ENCODE measurements at places on chromosomes 5 and 9. TPM values are rescaled to one million over a fixed set of nuclear protein-coding genes. Genes with fewer than 3 reads are reported as not detected.

NUTM2F gene
- not detected for total RNA-seq

RBM18 gene
- 10.0 TPM for total RNA-seq

MEGF10 gene
- 14.4 TPM for total RNA-seq

CD180 gene
- not detected for total RNA-seq

SLC6A7 gene
- 0.16 TPM for total RNA-seq

RIGI gene
- total RNA-seq = 22.6 TPM

BRINP1 gene
- total RNA-seq = 1.9 TPM

UTP15 gene
- 27.4 TPM for total RNA-seq

UBAP2 gene
- total RNA-seq = 25.6 TPM

STOML2 gene
- total RNA-seq = 117 TPM

Data from hair follicle dermal papilla cell (primary cell).